ENCODE measurements at places on chromosomes 7 and 10. TPM values are rescaled to one million over a fixed set of nuclear protein-coding genes. Genes with fewer than 3 reads are reported as not detected.

The CAV1 gene
- 413 TPM for total RNA-seq

The HPSE2 gene
- total RNA-seq: 0.57 TPM

The LIPM gene
- not detected for total RNA-seq

The HOXA6 gene
- 3.7 TPM for total RNA-seq

The ASB15 gene
- not detected for total RNA-seq

The PVRIG gene
- not detected for total RNA-seq

All from M059J (cell line).